ENCODE measurements at places on chromosomes 12 and 14. TPM values are rescaled to one million over a fixed set of nuclear protein-coding genes. Genes with fewer than 3 reads are reported as not detected.

GRCh38 chr12:86735072-86735471 lies 478.9 kb upstream of the MGAT4C start:
- no peak for DNase-seq

DNA sequence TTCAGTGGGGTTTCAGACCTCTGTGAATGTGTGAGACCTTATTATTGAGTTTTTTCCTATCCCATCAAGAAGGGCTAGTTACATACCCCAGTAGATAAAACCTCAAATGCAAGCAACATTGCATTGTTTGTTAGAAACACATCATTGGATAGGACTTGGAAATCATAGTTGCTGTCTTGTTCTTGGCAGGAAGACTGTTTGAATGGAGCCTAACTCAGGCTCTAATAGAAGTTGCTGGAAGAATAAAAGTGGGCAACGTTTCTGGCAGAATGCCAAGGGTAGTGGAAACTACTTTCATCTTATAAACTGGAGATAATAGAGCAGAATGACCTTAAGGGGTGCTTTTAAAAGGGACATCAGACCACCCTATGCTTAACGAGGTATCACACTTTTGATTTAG lies 9.9 kb upstream of the PTHLH start:
- no peak for DNase-seq

DNA sequence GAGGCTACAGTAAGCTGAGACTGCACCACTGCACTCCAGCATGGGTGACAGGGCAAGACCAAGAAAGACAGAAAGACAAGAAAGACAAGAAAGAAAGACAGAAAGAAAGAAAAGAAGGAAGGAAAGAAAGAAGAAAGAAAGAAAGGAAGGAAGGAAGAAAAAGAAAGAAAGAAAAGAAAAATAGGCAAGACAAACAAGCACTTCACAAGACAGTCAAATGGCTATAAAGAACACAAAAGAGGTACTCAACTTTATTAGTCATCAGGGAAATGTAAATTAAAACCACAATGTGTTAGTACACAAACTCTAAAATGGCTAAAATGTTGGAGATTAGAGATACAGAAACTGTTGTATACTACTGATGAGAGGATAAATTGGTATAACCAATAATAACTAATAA lies 6.6 kb downstream of the ATXN3 start:
- no peak for DNase-seq

Gene TMCC3
- total RNA-seq, result 9.7 TPM
